Retinal pigment epithelial cell (primary cell): ENCODE measurements at places on chromosomes 12 and 14.

DNA sequence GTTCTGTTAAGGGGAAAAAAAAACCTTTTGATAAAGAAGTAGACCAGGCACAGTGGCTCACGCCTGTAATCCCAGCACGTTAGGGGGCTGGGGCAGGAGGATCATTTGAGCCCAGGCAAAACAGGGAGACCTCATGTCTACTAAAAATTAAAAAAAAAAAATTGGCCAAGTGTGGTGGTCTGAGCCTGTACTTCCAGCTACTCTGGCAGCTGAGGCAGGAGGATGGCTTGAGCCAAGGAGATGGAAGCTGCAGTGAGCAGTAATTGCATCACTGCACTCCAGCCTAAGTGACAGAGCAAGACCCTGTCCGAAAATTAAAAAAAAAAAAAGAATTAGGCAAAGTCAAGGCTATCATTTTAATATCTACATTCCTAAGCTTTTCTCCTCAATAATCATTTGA lies 124.8 kb upstream of the CPM start:
- DNase-seq = no peak

DNA sequence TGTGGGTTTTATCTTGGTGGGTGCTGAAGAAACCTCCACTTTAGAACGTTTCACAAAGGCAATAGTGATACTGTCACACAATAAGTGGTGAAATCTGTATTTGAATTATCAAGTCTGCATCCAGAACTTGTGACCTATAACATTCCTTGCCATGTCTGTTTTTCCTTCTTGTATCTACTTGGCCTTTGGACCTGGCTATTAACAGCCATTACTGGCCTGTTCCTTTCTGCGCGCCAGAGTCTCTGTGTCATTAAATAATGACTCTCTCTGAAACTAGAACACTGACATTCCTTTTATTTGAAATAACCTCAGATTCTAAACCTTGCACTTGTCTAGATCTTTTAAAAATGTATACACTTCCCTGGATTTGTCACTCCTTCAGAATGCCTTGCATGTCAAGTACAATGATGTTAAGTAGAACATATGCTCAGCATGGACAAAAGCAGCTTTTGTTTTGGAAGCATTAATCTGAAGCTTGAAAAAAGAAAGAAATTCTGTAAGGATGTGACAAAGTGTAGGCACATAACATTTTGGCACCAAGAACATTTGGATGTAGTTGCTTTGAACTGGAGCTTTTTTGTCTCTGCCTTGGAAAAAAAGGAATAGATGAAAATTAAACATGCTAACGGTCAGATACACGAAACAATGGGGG lies 95.5 kb upstream of the RPL10L start:
- DNase-seq = no peak

- no peak for DNase-seq
Observed at GRCh38 chr12:64893961-64894360, 69.5 kb downstream of the TBC1D30 start.

DNA sequence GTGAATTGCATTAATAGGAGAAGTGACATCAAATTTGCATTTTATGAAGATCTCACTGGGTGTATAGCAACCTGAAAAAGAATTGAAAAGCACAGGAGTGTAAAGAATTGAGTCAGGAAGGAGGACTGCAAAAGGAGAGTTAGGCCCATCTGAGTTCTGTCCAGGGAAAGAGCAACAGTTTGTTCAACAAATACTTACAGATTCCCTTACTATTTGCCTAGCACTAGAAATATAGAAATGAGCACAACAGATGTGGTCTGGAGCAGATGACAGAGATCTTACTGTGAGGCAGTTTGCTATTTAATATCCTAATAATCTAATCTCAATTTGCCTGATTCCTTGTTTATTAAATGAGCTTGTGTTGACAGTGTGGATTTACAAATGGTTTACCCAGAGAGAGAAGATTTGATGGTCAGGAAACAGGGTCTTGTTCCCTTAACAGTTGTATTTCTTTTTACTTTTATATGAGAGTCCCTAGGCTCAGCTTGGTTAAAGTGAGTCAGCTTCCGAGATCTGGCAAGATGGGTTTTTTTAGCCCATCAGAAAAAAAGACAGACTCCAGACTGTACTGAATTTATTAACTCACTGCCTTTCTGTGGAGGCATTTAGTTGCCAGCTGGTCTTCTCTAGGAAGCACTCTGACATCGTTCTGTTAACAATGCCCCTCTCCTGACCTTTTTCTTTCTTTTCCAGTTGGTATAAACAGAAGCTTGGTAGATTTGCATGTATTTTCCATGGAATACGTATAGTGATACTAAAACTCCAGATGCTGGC lies 229.7 kb downstream of the TTC6 start:
- no peak for DNase-seq

GRCh38 chr12:68854554-68854953 lies 46.6 kb downstream of the MDM2 start:
- DNase-seq = no peak

GRCh38 chr12:14854586-14855183 lies 11.4 kb upstream of the ART4 start:
- no peak for DNase-seq

DNA sequence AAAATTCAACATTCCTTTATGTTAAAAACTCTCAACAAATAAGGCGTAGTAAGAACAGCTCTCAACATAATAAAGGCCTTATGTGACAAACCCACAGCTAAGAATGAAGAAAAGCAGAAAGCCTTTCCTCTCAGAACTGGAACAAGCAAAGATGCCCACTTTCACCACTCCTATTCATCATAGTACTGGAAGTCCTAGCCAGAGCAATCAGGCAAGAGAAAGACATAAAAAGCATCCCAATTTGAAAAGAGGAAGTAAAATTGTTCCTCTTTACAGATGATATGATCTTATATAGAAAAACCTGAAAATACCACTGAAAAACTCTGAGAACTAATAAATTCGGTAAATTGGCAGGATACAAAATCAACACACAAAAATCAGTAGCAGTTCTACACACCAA lies 52.1 kb downstream of the STON2 start:
- DNase-seq = no peak

DNA sequence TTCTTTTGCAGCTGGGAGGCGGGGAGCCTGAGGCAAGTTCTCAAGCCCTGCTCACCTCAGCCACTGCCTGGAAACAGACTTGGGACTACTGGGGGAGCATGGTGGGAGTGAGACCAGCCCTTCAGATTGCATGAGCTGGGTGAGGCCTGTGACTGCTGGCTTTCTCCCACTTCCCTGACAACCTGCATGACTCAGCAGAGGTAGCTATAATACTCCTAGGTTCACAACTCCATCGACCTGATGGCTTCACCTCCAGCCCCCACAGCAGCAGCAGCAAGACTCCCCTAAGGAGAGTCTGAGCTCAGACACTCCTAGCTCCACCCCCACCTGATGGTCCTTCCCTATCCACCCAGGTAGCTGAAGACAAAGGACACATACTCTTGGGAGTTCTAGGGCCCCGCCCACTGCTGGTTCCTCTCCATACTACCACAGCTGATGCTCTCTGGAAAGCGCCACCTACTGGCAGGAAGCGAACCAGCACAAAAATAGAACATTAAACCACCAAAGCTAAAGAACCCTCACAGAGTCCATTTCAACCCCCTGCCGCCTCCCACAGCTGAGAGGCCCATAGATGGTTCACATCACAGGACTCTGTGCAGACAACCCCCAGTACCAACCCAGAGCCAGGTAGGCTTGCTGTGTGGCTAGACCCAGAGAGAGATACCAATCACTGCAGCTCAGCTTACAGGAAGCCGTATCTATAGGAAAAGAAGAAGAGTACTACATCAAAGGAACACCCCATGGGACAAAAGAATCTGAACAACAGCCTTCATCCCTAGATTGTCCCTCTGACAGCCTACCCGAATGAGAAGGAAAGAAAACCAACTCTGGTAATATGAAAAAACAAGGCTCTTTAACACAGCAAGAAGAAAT lies 68.7 kb downstream of the RPAP3 start:
- DNase-seq = no peak

GRCh38 chr12:132523576-132524331 lies 33.8 kb downstream of the FBRSL1 start:
- peak; percentile 8 for DNase-seq
